ENCODE measurements at places on chromosomes 3 and 15.
A peak's percentile ranks its signal among the peaks of the same experiment; 100 is the strongest.

GRCh38 chr3:47054412-47054811, 74.9 kb downstream of the NBEAL2 start:
- DNase-seq = no peak

DNA sequence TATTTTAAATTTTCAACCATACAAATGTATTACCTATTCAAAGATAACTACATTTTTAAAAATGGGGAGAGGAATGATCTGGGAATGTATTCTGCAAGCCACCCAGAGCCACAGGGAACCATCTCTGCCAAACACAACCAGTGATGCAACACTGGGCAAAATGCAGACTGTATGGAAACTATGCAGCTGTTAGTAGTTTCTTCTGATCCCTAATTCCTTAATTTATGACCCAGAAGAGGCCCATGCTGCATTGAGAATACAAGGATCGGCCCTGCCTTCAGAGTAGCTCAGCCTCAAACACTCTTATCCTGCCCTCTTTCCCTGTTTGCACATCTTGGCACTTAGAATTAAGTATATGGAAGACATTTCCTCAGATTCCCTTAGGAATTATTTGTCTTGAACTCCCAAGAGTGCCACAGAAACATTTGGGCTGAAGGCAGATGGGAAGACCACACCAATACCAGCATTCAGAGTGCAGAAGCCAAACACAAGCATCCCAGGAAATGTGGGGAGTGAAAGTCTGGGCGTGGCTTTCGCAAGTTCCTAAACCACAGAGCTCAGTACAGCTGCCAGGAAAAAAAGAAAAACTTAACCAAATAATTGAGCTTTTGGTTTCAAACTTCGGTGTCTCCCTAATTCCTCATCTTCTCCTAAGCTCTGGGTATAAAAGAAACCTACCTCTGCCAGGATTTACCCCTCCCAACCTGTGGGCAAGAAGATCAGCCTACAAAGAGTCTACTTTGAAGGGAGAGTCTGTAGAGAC, 5.3 kb downstream of the SNUPN start:
- no peak for DNase-seq

DNA sequence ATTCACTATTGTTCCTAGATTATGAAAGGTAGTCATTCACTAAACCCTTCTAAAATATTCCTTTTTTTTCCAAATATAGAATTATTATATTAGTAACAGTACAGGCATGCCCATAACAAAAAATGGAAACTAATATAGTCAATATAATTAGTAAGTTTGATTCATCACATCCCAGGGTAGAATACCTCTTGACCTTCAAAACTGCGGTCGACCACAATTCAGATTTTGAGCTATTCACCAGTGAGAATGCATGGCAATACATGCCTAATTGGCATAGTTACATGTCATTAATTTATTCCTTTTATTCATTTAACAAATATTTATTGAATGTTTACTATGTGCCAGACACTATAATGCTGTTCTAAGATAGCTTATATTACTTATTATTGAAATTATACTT, 98.0 kb downstream of the CHL1 start:
- no peak for DNase-seq

GRCh38 chr15:78209646-78210348, 24.6 kb downstream of the ACSBG1 start:
- no peak for DNase-seq

GRCh38 chr3:85790445-85791030, 831.7 kb downstream of the CADM2 start:
- no peak for DNase-seq

DNA sequence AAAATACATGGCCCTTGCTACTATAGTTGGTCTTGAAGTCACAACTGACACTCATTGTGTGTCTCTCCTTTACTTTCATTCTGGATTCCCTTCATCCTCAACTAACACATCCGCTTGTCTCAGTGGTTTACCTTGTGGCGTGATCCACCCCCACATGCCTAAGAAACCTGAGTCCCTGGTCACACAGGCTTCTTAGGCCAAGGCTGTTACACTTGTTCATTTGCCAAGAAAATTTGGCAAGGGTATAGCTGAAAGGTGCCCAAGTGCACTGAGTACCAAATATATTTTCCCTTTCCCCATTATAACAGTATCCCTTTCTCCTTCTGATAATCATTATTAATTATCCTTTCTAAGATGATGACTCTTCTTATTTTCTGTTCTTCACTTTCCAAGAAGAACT, 207.6 kb upstream of the STAC start:
- no peak for DNase-seq

- no peak for DNase-seq
Observed at GRCh38 chr3:156120528-156121251, at the start of gene KCNAB1. KCNAB1 (plus strand) TSS chr3:156120578.

- DNase-seq = no peak
Observed at GRCh38 chr15:48391950-48392349, 60.7 kb downstream of the DUT start.

DNA sequence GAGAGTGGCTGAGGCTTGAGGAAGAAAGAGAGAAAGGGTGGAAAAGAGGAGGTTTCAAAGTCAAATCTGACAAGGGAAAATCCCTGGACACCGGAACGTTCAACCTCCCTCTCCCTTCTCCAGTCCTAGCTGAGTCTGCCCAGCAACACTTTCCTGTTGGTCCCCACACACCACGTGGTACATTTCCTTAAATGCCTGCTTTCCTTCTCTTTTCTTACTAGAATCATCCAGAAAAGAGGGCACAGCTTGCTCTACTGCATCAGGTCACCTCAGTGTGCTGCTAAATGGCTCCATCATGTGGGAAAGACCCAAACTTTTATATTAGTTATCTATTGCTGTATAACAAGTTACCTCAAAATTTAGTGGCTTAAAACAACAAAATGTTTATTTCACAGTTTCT, 181.2 kb downstream of the NECTIN3 start:
- DNase-seq = peak; percentile 26

DNA sequence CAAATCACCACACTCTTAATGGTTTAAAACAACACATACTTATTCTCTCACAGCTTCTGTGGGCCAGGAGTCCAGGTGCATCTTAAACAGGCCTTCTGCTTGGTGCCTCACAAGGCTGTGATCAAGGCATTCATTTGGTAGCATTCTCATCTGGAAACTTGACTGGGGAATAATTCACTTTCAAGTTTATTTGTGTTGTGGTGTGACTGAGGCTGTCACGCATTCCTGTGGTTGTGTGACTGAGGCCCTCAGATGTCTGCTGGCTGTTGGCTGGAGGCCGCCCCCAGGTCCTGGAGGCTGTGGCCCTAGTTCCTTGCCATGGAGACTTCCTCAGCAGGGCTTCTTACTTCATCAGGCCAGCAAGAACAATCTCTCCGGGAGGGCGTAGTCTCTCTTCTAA, 16.9 kb upstream of the FAM3D start:
- DNase-seq = no peak

DNA sequence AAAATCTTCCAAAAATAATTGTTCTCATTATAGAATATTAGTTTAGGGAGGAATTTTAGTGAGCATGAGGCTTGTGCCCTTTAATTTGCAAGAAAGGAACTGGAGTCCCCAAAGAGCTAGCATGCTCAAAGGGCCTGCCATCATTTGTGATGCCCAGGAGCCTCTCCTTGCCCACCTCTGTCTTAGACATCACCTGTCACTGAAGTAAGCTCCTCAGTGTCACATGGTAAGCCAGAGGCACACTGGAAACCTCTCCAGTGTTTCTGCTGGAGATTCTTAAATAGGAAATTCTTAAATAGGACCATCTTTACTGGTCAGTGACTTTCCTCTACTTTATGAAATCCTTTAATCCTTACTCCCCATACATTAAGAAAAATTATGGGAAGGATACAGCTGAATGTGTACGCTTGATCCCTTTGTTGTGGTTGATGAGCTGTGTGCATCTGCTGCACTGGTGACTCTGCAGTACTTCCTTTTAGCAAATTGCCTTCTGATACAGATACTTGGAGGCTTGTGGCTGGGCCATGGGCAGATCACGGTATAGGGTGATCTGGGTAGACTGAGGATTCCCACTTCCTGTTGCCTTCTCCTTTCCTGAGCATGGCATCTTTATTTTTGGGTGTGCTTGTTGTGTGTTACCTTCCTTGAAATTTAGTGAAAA, 197.4 kb downstream of the KLHL25 start:
- no peak for DNase-seq

DNA sequence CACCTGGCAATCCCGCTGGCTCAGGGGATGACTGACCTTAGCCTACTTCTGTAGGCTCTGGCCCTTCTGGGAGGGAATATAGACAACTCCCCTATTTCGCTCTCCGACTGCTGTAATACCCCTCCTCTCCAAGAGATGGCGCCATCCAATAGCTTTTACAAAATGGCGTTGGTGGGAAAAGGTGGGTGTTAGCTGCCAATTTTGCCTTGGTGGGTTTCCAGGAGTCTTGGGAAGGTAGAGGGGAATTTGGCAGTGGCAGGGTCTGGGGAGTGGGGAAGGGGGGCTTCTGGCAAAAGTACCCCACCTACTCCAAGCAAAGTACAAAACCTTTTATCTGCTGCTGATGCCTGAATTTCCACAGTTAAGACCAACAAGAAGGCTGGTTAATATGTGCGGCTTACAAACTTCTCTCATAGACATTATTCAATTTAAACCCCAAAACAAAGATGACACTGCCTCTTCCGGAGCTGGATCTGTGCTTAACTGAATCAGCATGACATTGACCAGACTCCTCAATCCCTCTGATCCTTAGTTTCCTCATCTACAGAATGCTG, 62.1 kb downstream of the RASGRF1 start:
- DNase-seq = peak; percentile 84

- DNase-seq = peak; percentile 77
Observed at GRCh38 chr3:20039765-20040547, at the start of gene KAT2B. KAT2B (plus strand) TSS chr3:20040446; CDS start chr3:20040478, 32 bp downstream.

- DNase-seq = no peak
Observed at GRCh38 chr3:123920383-123920782, 36.3 kb upstream of the MYLK start.

DNA sequence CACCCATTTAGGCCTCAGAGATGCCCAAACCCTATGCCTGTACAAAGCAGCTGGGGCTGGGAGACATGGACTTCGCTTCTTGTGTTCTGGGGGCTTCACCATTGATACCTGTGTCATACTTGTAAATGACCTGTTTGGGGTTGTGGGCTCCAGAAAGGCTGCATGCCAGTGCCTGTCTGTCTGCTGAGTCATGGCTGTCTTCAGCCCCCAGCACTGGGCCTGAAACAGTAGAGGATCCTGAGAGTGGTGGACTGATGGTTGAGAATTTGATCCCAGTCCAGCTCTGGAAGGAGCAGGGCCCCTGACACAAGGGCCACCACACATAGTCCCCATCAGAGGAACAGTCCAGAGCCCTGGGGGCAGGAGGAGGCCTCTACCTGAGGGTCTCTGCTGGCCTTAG, 24.6 kb upstream of the APEH start:
- no peak for DNase-seq

DNA sequence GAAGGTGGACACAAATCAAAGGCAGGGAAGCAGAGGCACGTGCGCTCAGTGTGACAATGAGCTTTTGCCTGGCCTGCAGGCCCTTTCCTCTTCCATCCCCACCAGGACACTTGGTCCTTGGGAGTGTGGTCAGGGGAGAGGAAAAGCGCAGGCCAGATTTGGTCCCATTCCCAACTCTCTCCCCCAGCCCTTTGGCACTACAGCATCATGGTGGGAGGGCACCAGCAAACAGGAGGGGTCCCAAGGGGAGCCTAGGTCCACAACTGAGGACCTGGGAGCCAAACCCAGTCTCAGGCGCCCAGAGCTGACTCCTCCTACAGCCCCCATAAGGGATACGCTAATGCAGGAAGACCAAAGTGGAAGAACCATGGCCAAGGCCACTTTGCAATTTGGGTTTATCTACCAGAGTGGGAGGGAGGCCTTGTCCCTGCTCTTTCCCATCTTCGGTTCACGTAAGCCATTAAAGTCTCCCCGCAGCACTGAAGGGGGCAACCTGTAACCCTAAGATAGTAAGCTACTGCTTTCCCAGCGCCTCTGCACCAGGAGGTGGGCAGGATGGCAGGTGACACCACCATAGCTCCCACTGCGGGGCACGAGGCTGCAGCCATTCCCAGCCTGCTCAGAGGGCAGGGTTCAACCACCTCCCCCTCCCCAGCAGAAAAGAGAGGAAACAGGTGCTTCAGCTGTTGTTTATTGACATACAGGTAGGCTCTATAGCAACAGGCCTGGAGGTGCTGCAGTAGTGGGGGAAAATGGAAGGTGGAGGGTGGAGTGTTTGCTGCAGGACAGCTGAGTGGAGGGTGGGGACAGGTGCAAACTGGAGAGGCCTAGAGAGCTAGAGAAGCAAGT, 993 bp upstream of the GRAMD2A start:
- no peak for DNase-seq

DNA sequence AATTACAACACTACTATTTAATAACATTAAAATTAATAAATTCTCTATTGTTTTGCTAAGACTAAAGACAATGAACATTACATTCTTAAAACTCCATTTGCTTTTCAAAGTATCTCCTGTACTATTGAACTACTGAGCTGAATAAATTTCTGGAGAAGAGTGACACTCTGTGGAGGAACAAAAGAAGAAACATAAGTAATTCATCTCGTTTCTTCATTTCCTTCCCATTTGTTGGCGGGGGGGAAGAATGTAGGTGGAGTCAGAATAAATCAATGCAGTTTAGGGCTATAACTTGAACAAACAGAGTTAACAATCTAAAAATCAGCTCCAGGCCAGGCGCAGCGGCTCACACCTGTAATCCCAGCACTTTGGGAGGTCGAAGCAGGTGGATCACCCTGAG, 32.7 kb downstream of the EFHB start:
- DNase-seq = no peak

GRCh38 chr3:45730409-45731154, 41.4 kb downstream of the SACM1L start:
- DNase-seq = no peak

DNA sequence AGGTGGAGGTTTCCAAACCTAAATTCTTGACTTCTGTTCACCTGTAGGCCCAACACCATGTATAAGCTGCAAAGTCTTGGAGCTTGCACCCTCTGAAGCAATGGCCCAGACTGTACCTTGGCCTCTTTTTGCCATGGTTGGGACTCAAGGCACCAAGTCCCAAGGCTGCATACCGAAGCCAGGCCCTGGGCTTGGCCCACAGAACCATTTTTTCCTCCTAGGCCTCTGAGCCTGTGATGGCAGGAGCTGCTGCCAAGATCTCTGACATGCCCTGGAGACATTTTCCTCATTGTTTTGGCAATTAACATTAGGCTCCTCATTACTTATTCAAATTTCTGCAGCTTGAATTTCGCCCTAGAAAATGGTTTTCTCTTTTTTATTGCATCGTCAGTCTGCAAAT, 297.9 kb downstream of the OXSM start:
- DNase-seq = no peak

- no peak for DNase-seq
Observed at GRCh38 chr3:134803051-134803505, 8.0 kb downstream of the EPHB1 start.

- no peak for DNase-seq
Observed at GRCh38 chr3:138461246-138461645, 26.8 kb downstream of the ESYT3 start.

DNA sequence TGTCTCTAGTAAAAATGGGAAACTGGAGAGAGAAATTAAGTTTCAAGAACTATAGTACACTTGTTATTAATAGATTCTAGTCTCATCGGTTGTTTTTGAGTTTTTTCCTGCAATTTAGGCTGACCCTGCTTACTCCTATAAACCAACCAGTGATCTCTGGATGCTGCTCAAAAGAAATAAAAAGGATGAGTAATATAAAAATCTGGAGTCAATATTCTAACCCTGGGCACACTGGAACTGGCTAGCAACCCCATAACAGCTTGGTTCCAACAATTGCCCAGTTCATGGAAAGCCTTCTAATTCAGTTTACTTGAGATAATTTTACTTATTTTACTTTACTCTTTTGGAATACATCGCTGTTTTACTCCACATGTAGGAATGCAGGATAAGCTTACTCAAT, 211.6 kb downstream of the GBE1 start:
- no peak for DNase-seq

Measured in HEK293T (cell line).